Fibroblast of lung (primary cell): ENCODE measurements at places on chromosomes 1 and 21.
A peak's percentile ranks its signal among the peaks of the same experiment; 100 is the strongest.

DNA sequence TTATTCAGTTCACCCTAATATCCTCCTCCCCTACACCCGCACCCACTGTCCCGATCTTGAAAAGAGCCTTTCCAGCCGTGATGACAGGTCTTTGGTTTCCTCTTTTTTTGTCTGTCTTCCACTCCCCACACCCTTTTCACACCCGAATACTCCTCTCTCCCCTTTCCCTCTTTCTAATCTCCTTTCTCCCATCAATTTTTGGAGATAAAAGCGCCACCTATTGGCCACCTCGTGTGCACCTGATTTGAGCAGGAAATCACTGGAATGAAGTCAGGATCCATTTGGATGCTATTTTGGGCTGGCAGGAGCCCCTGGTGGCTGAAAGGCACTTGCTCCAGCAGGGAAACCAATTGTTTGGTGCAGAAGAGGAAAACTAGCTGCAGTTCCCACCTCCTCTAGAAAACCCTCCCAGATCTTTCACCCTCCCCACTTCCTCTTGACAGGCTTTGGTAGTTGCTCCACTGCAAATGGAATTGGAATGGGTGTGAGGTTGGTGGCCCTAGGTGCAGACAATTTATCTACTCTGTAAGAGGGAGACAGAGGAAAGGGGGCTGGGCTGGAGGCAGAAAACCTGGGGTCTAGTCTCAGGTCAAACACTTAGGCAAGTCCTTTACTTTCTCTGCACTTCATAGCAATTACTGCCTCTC is 8.4 kb downstream of the FOXE3 start:
- DNase-seq: peak; percentile 40

DNA sequence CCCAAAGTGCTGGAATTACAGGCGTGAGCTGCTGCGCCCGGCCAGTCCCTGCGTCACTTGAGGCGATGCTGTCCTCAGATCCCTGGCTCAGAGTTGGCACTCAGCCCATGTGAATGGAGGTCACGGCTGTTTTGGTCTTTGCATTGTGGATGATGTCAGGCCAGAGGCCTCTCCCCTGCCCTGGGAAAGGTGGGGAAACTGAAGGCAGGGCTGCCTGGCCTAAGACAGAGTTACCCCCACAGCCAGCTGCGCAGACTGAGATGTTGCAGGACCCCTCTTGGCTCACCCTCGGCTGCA is 821 bp downstream of the MASP2 start:
- DNase-seq: no peak

- no peak for DNase-seq
Observed at GRCh38 chr1:108114033-108114599, 86.0 kb downstream of the SLC25A24 start.

GRCh38 chr1:26352338-26352679 is 1.6 kb downstream of the CRYBG2 start:
- DNase-seq: no peak

DNA sequence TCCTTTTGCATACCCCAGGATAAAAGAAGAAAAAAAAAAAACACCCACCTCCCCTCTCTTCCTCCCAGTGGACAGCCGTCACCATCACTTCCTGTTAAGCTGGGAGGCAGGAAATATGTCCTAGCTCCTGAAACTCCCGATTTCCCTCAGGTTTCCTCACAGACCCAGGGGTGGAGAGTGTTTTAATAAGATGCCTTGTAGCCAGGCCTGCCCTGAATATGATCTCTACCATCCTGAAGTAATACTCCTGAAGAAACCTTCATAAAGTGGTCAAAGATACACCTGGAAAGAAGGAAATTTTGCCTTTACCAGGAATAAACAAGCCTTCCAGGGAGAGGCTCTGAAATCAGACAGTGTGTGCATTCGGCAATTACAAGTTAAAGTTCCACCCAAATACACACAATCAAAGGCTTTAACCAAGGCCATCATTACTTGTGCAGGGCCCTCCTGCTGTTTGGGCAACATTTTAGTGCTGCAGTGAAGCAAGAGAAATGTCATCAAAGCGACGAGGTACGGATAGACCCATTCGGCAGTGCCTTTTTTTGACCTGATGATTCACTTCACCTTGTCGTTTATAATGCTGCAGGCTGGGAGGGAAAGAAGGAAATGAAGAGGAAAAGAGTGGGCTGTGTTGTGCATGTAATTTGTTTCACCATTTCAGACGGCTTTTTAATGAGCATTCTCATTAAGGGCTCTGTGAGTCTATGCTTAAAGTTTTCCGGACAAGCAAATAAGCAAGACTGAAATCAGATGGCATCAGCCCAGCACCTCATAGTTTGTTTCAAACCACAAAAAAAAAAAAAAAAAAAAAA is 41.0 kb upstream of the RASAL2 start:
- peak; percentile 44 for DNase-seq

- no peak for DNase-seq
Observed at GRCh38 chr1:204523605-204524215, 7.5 kb downstream of the MDM4 start.

DNA sequence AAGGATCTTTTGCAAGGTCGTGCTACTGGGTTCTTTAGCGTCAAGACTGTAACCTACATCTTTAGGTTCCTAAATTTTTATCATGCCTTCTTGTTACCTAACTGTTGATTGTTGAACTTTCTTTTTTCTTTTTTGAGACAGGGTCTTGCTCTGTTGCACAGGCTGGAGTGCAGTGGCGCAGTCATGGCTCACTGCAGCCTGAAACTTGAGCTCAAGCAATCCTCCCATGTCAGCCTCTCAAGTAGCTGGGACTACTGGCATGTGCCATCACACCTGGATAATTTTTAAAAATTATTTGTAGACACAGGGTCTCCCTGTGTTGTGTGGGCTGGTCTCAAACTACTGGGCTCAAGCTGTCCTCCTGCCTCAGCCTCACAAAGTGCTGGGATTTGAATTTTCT is 52.9 kb downstream of the NFIA start:
- no peak for DNase-seq

DNA sequence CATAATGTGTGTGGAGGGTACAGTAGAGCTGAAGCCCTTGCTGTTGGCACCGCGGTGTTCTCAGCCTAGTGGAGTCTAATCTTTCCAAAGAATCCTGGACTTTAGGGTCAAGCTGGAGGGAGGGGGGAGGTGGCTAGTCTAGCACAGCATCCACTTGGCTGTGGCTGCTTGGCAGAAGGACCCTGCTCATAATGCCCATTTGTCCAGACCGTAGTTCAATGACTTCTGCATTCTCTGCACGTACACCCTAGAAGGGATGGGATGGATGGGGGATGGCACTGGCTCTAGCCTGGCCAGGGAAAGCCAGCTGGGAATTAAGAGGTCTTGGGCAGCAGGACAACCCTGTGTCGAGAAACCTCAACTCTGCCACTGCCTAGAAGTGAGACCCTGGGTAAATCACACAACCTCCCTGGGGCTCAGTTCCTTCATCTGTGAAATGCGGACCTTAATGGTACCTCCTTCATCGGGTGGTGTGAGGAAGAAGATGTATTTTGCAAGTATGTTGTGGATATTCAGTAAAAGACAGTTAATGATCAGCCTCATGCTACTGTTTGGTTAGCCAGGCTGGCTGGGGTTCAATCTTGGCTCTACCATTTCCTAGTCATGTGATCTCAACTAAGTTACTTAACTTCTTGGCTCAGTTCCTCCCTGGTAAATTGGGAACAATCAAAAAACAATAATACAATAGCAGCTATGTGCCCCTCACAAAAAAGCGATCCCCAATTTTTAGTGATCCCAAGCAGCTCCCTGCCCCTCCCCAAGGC is 27.2 kb upstream of the CLIC4 start:
- peak; percentile 9 for DNase-seq

DNA sequence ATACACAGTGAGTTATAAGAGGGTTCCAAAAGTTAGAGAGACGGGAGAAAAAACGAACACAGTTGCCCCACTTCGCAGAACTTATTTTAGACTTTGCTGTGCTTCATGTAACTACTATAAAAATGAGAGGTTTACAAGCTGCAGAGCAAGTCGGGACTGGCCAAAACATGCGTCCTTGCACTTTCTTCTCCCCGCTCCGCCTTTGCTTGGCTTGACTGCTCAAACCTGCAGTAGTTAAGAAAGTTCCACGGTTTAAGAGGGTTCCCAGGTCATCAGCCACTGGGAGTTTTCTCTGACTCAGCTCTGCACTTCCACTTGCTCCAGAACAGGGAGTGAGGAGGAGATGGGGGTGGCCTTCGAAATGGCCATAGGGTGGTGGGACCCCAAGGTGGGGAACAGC is 36.2 kb downstream of the CLIC6 start:
- DNase-seq: no peak

DNA sequence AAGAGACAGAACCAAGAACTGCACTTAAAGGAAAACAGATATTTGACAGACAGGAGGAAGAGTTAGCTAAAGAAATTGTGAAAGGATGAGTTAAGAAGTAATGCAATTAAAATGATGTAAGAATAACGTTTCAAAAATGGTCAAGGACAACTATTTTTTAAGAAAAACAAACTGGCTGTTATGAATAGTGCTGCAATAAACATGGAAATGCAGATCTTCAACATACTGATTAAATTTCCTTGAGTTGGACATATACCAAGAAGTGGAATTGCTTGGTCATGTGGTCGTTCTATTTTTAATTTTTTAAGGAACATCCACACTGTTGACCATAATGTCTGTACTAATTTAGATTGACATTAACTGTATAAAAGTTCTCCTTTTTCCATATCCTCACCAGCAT is 23.1 kb upstream of the PHTF1 start:
- DNase-seq: no peak

DNA sequence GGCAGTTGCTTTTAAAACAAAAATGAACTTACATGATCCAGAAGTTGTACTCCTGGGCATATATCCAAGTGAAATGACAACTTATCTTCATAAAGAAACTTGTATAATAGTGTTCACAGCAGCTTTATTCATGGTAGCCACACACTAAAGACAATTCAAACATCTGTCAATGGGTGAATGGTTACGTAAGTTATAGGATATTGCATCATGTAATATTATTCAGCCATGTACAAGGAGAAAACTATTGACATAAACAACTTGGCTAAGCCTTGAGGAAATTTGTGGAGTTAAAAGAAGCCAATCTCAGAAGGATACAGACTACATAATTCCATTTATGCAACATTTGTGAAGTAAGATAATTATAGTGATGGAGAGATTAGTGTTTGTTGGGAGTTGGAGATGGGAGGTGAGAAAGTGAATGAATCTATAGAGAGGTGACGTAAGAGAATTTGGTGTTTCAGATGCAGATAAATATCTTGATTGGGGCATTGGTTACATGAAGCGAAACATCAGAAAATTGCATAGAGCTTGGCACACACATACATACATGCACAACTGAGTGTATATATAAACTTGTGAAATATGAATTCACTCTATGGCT is 49.9 kb upstream of the GRIK1 start:
- DNase-seq: no peak

DNA sequence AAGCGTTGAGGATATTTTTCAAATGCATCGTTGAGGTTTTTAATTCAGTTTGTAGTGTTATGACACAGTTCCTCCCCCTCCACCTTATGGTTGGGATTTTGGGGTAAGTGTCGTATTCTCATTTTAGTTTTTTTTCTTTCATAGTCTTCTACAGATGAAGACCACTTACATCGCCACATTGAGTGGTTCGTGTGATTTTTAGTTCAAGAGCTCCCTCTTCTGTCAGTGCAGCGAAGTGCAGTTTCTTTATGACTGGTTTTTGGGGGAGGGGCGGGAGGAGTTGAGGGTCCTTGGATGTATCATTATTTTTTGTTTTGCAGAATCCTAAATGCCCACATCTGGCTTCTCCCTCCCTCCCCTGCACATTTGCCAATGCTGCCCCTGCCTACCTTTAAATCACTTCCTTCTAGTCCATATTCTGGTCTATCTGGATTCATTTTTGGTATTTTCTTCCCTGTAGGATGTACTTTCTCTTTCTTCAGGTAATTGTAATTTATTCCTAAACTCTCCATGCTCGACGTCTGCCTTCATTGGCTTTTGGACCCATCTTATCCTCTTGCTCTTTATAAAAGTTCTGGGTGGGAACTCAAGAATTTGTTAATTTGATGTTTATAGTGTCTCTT is 433.1 kb downstream of the CAMTA1 start:
- DNase-seq: peak; percentile 67

- no peak for DNase-seq
Observed at GRCh38 chr1:84255582-84255981, 45.9 kb upstream of the SAMD13 start.

DNA sequence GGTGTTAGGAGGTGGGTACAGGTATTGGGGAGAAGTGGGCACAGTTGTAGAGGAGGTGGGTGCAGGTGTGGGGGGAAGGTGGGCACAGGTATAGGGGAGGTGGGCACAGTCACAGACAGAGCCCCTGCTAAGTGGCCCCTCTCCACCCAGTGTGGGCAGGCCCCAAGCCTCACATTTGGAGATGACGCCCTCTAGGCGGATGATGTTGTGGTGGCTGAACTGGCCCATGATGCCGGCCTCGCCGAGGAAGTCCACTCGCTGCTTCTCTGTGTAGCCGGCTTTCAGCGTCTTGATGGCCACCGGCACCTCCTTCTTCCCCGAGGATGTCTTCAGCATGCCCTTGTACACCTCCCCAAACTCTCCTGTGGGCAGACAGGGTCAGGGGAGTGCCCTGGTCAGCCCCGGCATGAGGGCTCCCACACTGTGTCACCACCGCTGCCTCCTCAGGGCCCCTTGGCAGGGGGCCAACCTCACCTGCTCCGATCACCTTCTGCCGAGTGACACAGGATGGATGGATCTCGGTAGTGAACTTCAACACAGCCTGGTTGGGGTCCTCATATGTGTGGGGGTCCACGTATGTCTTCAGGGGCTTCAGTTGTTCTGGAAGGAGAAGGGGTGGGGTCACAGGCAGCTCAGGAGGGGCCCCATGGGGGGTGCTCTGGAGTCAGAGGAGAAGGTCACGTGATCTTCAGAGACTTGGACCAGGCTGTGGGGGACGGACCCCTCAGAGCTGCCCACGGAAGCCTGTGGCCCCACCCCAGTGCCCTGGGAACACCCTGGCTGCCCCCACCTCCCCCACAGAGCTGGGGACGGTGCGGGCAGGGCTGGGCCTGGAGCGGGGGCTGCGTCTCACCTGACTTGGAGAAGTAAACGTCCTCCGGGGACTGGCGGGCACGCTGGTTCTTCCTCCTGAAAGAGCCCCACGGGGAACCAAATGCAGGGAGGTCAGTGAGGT is 22.6 kb downstream of the EPHA2 start:
- no peak for DNase-seq

DNA sequence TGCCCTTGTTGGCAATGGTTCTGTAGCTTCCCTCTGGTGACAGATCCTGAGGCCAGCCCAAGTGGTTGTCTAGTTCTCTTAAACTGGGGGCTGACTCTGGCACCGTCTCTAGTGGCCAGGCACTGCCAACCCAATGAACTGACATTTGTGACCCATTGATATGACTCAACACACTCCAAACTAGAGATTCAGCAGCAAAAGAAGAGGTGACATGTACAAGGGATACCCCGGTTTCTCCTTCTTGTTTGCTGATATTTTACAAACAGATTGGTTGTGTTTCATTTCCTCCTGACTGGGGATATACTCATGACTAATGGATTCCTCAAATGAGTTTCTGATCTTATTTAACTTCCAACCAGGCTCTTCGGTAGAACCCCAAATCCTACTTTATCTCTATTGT is 65.9 kb upstream of the DNAJC6 start:
- DNase-seq: no peak

- DNase-seq: peak; percentile 49
Observed at GRCh38 chr1:203117611-203118575, 9.6 kb upstream of the ADORA1 start.

GRCh38 chr1:196650403-196650802 is 1.4 kb upstream of the CFH start:
- no peak for DNase-seq
